ENCODE measurements at places on chromosomes 12 and 14.
A peak's percentile ranks its signal among the peaks of the same experiment; 100 is the strongest.

DNA sequence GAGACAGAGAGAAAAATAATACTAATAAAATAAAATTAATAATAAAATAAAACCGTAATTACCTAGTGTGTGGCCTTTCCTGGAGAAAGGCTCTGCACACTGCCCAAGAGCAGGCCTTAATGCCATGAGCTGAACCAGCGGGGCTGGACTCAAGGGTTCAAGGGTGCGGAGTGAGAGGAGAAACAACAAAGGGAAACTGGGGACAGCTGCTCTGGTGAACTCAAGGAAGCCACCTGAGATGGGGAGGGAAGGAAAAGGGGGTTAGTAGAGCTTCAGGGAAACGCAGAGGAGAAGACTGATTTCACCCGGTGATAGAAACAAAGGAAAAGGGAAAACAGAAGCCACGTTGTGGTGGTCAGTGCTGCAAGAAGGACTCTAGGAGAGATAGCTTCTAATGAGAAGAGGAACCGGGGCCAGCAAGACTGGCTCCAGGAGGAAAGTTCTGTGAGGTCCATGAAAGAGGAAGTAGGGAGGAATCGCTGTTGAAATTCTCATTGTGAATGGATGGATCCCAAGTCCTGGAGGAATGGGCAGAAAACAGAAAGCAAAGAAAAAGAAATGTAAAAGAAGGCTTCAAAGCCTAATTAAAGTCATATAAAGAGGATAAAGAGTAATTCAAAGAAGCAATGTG is 48.3 kb upstream of the BCL2L14 start:
- DNase-seq, result no peak

DNA sequence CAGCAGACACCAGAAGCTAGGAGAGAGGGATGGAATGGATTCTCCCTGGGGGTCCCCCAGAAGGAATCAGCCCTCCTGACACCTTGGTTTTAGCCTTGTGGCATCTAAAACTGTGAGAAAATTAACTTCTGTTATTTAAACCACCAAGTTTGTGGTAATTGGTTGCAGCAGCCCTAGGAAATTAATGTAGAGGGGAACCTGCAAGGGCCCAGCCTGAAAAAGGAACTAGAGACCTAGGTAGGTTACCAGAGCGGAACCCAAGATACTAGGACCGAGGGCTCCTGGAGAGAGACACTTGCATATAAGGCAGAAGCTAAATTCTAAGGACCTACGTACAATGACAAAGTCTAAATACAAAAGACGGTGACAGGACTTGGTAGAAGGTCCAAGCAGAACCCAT is 8.1 kb upstream of the DENND5B start:
- no peak for DNase-seq

DNA sequence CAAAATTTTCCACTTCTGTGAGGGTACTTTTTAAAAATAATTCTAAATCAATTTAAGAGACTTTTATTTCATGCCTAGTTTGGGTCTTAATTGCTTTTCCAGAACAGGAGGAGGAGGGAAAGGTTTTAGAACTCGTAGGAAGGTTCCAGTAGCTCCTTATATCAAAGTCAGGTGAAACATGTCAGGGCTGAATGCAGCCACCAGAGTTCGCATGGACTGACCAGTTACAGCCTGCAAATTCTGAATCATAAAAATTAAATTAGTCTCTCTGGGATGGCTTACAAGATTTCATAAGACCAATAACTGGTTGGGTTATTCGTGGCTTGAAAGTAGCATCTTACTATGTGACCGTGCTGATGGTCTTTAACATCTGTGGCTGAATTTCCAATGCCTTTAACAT is 397 bp downstream of the BDKRB1 start:
- DNase-seq, result no peak

- no peak for DNase-seq
Observed at GRCh38 chr14:30603402-30603801, 18.7 kb upstream of the SCFD1 start.

DNA sequence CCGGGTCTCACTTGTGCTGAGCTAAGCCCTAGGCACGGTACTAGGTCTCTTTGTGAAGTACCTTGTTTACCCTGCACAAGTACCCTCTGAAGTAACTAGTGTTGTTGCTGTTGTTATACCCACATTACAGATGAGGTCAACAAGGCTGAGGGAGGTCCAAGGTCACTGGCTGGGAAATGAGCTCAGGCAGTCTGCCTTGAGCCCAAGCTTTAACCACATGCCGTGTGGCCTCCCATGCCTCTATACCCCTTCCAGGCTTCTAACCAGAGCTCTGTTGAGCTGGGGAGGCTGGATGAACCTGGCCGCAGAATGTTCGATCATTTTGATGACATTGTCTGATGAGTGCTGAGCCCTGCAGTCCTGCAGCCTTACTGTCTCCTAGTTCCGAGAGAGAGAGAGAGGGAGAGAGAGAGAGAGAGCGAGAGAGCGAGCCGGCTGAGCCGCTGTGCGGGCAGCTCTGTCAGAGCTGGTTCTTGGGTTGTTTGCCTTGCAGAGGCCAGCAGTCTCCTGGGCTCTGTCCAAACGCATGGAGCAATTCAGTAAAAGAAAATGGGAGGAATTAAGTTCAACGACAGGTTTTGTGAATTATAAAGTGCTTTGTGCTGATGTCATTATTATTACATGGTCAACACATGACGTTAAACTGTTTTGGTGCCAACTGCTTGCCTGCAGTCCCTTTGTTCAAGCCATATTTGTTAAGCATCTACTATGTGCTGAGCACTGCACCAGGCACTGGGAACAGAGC is 13.1 kb downstream of the JDP2 start:
- DNase-seq, result no peak

DNA sequence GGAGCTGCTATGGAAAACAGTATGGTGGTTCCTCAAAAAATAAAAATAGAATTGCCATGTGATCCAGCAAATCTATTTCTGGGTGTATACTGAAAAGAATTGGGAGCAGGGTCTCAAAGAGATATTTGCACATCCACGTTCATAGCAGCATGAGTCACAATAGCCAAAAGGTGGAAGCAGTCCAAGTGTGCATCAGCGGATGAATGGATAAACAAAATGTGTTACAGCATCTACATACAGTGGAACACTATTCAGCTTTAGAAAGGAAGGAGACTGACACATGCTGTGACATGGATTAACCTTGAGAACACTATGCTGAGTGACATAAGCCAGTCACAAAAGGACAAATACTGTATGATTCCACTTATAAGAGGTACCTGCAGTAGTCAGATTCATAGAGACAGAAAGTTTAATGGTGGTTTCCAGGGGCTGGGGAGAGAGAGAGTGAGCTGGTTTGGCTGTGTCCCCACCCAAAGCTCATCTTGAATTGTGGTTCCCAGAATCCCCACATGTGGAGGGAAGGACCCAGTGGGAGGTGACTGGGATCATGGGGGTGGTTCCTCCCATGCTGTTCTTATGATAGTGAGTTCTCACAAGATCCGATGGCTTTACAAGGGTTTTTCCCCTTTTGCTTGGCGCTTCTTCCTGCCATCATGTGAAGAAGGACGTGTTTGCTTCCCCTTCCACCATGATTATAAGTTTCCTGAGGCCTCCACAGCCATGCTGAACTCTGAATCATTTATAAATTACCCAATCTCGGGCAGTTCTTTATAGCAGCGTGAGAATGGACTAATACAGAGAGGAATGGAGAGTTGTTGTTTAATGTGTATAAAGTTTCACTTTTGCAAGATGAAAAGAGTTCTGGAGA is 17.6 kb upstream of the TBC1D30 start:
- DNase-seq, result no peak

GRCh38 chr14:82719617-82720016 is 1186.0 kb upstream of the SEL1L start:
- DNase-seq, result no peak

GRCh38 chr14:100072783-100073346 is 7.6 kb downstream of the EVL start:
- peak; percentile 70 for DNase-seq

- no peak for DNase-seq
Observed at GRCh38 chr12:107329569-107330324, 236.4 kb upstream of the CRY1 start.

- peak; percentile 81 for DNase-seq
Observed at GRCh38 chr12:6554168-6555017, 1.4 kb downstream of the IFFO1 start.

DNA sequence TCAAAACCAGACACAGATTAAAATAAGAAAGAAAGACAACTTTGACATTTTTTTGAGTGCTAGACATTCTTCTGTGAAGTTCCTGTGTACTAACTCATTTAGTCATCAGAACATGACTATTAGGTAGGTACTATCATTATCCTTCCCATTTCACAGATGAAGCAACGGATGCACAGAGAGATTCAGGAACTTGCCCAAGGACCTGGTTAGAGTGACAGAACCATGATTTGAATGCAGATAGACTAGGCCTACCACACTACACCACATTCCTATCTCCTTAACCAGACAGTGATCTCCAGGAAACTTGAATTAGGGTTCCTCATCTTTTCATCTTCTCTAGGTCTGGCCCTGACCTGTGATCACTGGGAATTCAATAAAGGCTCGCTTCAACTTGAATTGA is 54.4 kb upstream of the MED13L start:
- DNase-seq, result no peak

GRCh38 chr14:103684471-103684870 is 30.8 kb downstream of the XRCC3 start:
- no peak for DNase-seq

DNA sequence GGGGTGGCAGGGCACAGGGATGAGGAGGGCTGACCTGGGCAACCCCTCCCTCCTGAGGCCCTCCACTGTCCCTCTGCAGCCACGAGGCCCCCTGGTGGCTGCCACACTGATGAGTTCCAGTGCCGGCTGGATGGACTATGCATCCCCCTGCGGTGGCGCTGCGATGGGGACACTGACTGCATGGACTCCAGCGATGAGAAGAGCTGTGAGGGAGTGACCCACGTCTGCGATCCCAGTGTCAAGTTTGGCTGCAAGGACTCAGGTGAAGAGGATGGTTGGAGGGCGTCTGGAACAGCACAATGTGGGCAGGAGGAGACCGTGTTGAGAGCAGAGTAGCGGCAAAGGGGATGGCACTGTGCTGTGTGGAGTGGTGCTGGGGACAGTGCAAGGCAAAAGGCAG is 25.7 kb upstream of the LRP1-AS start:
- DNase-seq, result peak; percentile 42

DNA sequence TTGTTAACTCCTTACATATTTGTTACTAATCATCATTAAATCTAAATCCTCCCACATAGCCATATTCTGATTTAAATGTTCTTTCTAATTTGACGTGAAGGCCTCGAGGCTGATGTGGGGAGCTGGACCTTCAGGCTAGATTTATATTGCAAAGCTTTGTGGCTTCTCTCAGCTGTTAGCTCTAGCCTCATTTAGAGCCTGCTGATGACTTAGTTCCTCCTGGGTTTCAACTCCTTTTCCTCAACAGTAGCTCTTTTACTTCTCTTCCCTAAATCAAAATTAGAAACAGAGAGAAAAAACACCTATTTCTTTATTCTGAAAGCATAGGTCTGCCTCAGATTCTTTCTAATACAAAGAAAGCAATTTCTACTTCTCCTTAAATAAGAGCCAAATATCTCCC is 477.5 kb upstream of the CCDC196 start:
- DNase-seq, result no peak

GRCh38 chr14:76867516-76868453 is 41.6 kb downstream of the LRRC74A start:
- DNase-seq, result no peak

GRCh38 chr12:2864198-2864597 is 7.4 kb upstream of the TEX52 start:
- no peak for DNase-seq

DNA sequence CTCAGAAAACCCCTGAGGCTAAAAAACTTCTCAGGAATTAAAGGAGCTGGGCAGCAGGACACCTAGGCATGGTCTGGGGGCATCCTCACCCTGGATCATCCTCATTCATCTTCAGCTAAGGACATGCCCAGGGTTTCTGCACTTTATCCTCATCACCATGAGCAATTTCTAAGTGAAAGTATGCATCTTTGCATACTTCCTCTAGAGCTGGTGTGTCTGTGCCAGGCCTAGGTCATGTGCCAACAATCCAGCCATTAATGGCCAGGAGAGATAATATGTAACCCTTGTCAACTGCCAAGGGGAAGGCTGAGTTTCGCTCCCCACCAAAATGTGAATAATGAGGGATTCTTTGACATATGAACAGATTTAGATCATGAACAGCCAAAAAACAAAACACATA is 160.5 kb downstream of the KITLG start:
- no peak for DNase-seq

- no peak for DNase-seq
Observed at GRCh38 chr14:81415781-81416180, 15.7 kb upstream of the STON2 start.

DNA sequence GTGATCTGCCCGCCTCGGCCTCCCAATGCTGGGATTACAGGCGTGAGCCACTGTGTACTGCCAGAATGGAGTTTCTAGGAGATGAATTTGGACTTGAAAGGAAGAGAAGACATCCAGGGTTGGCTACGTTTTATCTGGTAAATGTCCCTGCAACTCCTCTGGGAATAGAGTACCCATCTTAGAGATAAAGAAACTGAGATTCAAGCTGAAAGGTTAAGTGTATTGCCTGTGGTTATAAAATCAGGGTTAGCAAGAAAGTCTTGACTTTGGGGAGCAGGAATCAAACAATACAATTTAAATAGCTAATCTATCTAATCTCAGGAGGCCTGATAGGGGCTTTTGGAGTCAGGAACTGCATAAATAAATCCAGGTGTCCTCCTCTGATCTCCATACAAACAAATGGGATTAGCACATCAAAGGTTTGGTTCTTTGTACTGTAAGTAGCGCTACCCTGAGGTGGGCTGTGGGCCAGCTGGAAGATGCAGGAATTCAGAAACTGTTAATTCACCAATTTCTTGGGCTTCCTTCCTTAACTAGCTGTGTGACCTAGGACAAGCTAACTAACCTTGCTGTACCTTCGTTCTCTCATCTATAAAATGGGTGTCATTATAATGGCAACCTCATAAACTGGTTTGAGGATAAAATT is 45.1 kb downstream of the TBX3 start:
- DNase-seq, result no peak

- DNase-seq, result no peak
Observed at GRCh38 chr12:26953447-26953846, 15.2 kb downstream of the FGFR1OP2 start.

GRCh38 chr14:39229222-39229543 is 4.5 kb upstream of the MIA2 start:
- DNase-seq, result no peak

DNA sequence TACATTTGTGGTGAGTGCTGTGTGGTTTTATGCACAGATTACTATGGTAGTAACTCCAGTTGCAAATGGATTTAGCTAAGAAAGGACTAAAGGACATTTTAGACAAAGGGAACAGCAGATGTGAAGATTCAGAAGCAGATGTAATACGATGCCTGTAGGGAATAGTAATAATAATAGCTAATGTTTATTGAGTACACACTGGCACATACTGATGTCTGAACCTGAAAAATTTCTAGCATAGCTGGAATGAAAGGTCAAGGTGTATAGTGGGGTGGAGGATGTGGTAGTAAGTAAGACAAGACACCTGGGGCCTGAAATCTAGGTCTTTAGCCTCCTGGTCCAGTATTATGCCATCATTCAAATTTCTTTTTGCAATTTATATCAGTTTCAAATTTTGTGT is 54.3 kb upstream of the LRTM2 start:
- no peak for DNase-seq

DNA sequence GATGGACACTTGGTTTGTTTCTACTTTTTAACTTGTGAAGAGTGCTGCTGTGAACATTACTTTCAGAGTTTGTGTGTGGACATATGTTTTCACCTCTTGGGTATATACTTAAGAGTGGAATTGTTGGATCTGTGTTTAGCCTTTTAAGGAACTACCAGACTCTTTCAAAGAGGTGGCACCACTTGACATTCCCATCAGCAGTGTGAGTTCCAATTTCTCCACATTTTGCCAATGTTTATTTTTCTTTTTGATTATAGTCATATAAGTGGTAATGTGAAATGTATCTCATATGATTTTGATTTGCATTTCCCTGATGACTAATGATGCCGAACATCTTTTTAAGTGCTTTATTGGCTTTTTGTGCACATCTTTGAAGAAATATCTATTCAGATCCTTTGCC is 44.8 kb downstream of the ARHGAP5 start:
- no peak for DNase-seq

Data from HT-29 (cell line).